ENCODE measurements at places on chromosomes 16 and 17. TPM values are rescaled to one million over a fixed set of nuclear protein-coding genes. Genes with fewer than 3 reads are reported as not detected.
A peak's percentile ranks its signal among the peaks of the same experiment; 100 is the strongest.

GRCh38 chr17:30388321-30389179 lies 9.8 kb downstream of the CPD start:
- no peak for DNase-seq

- DNase-seq, result no peak
These were observed 3.9 kb downstream of the TELO2 start for GRCh38 chr16:1497014-1497598.

- DNase-seq, result no peak
These were observed 11.9 kb downstream of the SCGB1C2 start for GRCh38 chr17:149231-149630.

DNA sequence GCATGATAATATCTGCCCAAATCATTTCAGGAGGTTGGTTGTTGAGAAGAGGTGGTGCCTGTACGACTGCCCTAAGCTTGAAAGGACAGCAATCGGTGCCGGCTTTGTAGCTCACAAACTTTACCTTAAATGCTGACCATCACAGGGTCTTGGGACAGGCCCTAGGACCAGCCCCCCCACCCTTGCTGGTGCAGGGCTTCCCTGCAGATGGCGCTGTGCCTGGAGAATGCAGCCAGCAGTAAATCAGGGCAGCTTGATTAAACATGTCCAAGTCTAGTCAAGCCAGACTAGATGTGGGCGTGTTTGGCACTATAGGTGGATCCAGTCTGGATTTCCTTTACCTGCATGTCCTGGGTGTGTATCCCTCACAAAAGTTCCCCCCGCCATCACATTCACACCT lies 135.5 kb upstream of the CRHR1 start:
- peak; percentile 8 for DNase-seq

DNA sequence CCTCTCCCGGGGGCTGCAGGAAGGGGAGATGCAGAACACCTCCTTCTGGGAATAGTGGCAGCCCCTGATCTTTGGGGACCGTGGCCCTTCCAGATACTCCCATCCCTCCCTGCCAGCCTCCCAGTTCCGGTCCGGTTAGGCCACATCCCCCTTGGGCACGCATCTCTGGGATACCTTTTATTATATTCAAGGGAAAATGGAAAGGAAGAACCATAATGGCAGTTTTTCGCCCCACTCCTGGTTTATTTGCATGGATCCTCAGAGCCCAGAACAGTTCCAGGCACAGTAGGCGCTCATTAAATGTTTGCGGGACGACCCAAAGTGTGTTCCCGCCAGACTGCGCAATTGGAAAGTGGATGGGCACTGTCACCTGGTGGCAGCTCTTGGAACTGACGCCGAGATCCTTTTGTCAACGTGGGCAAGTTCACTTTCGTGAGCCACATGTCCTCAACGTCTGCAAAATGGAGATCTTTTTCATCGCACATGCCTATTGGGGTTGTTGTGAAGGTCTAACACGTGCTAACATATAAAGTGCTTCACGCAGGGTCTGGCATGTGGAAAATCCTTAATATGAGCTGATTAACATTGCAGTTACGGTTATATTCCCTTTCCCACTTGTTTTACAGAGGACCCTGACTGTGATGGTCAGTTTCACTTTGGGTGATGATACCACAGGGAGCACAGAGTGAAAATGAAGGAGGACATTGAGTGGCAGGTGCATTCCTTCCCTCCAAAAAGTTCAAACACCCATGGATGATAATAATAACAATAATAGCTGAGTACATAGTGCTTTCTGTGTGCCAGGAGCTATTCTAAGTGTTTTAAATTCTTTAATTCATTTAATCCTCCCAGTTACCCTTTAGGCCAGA lies 1.7 kb upstream of the GPRC5B start:
- DNase-seq, result peak; percentile 75

GRCh38 chr17:38746004-38746848 lies 1.9 kb downstream of the PCGF2 start:
- DNase-seq, result no peak

GRCh38 chr16:2707368-2708289 lies 12.4 kb downstream of the PRSS27 start:
- DNase-seq, result no peak

SCGB1C2 gene
- polyA plus RNA-seq, result not detected

CCL7 gene
- not detected for polyA plus RNA-seq

DNA sequence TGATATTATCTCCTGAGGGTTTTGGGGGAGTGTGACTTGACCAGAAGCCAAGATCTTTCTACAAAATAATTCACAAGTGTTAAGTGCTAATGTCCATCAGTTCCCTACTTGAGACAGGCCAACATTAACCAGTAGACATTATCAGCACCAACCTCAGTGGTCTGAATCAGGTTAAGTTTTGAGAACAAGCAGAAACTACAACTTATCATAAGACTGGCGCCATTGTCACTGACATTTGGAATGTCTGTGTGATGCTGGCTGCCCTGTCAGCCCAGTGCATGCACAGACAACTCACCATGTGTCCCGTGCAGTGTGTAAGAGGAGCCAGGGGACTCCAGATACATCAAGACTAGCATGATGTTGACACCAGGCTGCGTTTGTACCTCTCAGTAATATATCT lies 76.8 kb downstream of the CCDC182 start:
- no peak for DNase-seq

- no peak for DNase-seq
These were observed 13.0 kb upstream of the PNPO start for GRCh38 chr17:47928415-47928814.

C17orf50 gene
- polyA plus RNA-seq, result not detected

DNA sequence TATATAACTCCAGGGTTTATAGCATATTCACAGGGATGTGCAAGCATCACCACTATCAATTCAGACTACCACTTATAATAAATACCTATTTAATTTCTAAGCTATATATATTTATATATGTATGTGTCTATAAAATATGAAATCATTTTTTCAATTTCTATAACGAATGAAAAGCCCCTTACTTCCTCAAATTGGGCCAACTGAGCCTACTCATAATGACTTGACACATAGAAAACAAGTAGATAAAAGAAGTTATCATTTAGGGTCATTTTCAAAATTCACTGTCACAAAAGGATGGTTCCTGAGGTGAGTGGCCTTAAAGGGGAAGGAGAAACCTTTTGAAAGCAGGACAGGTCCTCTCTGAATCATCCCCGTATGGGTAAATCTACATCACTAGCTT lies 114.1 kb downstream of the ADCY9 start:
- no peak for DNase-seq

DNA sequence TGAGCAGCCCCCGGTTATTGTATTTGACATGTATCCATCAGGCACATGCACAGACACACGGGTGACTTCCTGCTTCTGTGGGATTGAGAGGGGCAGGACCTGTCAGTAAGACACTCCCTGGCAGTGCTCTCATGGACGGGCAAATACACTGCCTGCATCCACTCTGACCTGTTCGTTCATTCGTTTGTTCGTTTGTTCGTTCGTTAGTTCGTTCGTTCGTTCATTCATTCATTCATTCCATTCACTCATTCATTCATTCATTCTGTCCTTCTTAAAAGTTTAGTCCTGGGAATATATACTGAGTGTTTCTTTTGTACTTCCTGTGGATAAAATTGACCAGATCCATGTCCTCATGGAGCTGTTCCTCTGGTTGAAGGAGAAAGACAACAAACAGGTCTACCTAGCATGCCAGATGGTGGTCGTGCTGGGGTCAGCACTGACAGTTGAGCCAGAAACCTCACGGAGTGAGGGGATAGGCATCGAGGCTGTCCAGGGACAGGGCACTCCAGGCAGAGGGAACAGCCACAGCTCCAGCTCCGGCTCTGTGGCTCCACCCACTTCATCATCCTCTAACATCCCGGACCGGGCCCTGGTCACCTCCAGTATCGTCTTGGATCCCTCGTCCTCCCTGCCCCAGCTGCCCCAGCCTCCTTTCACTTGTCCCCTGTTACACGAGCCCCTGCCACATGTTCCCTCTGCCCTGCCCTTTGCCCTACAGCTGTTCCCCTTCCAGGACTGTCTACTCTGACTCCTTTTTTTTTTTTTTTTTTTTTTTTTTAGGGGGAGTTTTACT lies 336.1 kb downstream of the CPPED1 start:
- no peak for DNase-seq

GRCh38 chr17:14775731-14776492 lies 475.0 kb downstream of the HS3ST3B1 start:
- DNase-seq, result no peak

DNA sequence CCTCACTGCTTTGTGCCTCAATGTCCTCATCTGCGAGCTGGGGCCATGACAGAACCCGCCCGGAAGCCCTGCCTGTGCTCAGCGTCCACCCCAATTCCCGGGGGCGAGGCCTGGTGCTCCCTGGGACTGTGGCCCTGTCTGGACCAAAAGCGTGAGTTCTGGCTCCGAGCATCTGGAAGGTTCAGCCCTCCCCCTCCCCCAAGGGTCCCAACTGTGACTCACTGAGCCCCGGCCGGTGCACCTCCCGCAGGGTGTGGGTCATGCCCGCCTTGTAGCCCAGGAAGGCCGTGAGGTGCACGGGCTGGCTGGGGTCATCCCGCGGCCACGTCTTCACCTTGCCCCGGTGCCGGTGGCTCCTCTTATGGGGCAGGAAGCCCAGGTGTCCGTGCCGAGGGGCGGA lies 755 bp downstream of the RPL3L start:
- no peak for DNase-seq

DNA sequence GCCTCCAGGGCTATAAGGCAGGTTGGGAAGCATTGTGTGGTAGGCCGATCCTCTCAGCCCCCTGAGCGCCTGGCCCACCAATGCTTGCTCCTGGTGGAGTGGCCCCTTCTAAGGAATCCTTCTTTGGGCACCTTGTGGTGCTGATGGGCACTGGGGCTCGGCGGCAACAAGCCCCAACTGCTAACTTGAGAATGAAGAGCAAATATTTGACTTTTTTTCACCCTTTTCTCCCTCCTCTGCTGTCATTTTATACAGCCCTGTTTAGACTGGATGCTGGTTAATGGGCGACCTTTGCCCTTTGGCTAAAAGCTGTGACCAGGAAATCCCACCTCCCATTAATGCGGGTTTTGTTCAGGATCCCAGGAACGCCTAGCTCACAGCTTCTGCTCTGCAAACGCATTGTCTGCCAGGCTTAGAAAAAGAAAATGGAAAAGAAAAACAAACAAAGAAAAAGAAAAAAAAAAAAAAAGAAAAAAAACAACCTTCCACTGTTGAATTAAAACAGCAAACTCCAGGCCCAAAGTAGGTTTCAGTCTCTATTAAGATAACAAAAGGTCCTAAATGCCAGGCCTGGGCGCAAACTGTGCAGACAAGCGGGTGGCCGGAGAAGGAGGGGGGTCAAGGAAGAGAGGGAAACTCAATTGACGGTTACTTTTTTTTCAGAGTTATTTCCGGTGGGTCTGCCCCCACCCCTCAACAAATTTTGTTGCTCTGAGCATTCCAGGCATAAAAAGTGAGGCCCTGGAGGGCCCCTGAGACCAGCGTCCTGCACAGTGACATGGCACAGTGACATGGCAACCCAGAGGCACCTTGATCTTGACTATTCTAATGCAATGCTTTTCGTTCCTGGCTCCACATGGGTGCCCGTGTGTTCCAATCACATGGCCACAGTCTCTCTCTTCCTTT lies 301.4 kb downstream of the MAF start:
- no peak for DNase-seq

GRCh38 chr16:1792836-1793577 lies 498 bp downstream of the IGFALS start:
- no peak for DNase-seq

C17orf100 gene
- polyA plus RNA-seq, result 11.0 TPM

All from renal pelvis (tissue), 12 donors.